ENCODE measurements at places on chromosomes 7 and 10. TPM values are rescaled to one million over a fixed set of nuclear protein-coding genes. Genes with fewer than 3 reads are reported as not detected.

The CALHM2 gene
- total RNA-seq: 89.6 TPM

The AVPI1 gene
- 0.94 TPM for total RNA-seq

The ADCY1 gene
- total RNA-seq: 0.99 TPM

The OR2A12 gene
- total RNA-seq: not detected

The HOXA1 gene
- 0.58 TPM for total RNA-seq

The TDRD1 gene
- total RNA-seq: 0.04 TPM

The NPC1L1 gene
- not detected for total RNA-seq

Measured in activated CD4-positive, alpha-beta T cell treated with anti-CD3 and anti-CD28 coated beads, Interleukin-2, amount 10 ng/mL, durations not matched to agents 7 days and 5 days (primary cell).